BJ (cell line): ENCODE measurements at places on chromosomes 2 and 18. TPM values are rescaled to one million over a fixed set of nuclear protein-coding genes. Genes with fewer than 3 reads are reported as not detected.

The MC2R gene
- polyA plus RNA-seq: not detected in 2 replicates

The EPG5 gene
- polyA plus RNA-seq: 37.8 and 38.4 TPM in 2 replicates

The MCM6 gene
- 15.7 and 23.3 TPM in 2 replicates for polyA plus RNA-seq

The FKBP1B gene
- polyA plus RNA-seq: 13.5 and 15.9 TPM in 2 replicates

The CPS1 gene
- 10.9 and 21.9 TPM in 2 replicates for polyA plus RNA-seq

The HMSD gene
- 0.26 and 0.39 TPM in 2 replicates for polyA plus RNA-seq
